Suprapubic skin (tissue), 4 donors: ENCODE measurements at places on chromosomes 4 and X.

DNA sequence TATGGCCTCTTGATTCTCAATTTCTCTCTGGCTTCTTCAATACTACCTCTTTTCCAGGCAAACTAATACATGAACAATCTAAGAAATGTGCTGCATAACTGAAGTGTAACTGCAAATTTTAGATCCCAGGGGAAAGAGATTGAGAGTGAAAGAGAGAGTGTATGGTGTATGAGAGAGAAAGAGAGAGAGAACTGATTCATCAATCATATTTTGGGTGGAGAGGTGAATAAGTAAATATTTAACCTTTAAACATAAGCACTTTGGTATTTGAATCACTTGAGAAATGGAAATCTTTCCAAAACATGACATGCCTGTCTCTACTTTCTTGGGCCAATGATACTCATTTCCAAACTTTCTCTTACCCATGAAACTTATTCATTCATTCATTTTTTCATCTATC is 147.2 kb upstream of the DIPK2B start:
- H3K27ac ChIP-seq, result no peak overlapping the region
- no peak for DNase-seq
- H3K4me3 ChIP-seq, result no peak overlapping the region
- H3K36me3 ChIP-seq, result no peaks in the 10 kb centered on the region

DNA sequence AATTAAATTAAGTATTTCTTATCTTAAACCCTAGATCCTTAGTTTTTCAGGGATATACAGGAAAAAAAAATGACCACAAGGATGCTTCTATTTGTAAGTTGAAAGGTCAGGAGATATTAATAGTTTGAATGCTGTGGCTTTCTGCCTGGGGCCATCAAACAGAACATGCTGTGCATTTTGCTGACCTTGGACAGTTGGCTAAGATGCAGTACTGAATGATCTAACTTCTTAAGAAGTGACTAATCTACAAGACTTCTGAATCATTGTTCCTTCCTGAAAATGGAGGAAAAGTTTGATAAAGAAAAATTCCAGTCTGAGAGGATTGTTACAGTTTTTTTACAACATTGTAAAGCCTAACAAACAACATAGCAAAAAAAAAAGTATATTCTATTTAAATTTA is 237.8 kb upstream of the JADE1 start:
- H3K4me1 ChIP-seq, result peaks cover 26% of the 10 kb centered on the region
- no peaks in the 10 kb centered on the region for H3K27me3 ChIP-seq
- H3K36me3 ChIP-seq, result no peaks in the 10 kb centered on the region
- no peak for DNase-seq
- H3K4me3 ChIP-seq, result no peak overlapping the region
- H3K27ac ChIP-seq, result peak overlapping the region; percentile 57

DNA sequence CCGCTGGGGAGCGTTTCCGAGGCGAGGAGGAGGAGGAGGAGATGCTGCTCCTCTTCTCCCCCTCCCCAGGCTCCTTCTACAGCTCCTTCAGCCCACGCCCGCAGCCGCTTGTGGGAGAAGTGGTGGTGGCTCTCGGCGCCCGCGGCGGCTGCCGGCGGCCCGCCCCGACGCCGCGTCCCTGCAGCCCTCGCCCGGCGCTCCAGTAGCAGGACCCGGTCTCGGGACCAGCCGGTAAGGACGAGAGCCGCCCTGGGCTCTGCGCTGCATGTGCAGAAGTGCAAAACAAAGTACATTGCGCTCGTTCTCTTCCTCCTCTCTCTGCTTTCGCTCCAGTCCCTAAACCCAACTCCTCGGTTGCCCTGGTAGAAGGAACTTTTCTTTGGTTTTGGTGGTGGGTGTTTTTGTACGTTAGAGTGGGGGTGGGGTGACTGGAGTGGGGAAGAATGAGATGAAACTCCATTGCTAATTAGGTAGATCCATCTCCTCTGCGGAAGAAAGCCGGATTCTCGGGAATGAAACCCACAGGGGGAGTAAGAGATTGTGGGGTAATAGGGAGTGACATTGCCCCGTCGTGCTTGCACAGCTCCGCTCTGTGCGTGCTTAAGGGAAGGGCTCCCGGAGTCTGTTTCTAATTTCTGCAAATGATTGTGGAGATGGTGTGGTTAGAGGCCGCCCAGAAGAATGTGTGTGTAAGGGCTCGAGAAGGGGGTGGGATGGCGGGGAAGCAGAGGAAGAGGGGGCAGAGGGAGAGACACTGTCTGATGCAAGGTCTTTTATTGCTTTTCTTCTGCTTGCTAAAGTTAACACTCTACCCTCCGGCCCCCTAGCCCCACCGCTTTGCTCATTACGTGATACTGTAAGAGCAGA is 677 bp downstream of the PTPN13 start:
- H3K4me1 ChIP-seq, result peaks cover 38% of the 10 kb centered on the region
- H3K27me3 ChIP-seq, result no peaks in the 10 kb centered on the region
- H3K4me3 ChIP-seq, result peak overlapping the region; percentile 95

GRCh38 chrX:150198776-150199175 is 164.3 kb upstream of the MAMLD1 start:
- H3K4me1 ChIP-seq, result peaks cover 3% of the 10 kb centered on the region
- no peak for DNase-seq
- no peak overlapping the region for H3K27ac ChIP-seq
- no peaks in the 10 kb centered on the region for H3K27me3 ChIP-seq
- H3K4me3 ChIP-seq, result no peak overlapping the region

GRCh38 chr4:176236946-176237345 is 32.1 kb downstream of the ASB5 start:
- H3K4me3 ChIP-seq, result no peak overlapping the region
- no peak for DNase-seq
- no peaks in the 10 kb centered on the region for H3K36me3 ChIP-seq
- H3K27ac ChIP-seq, result no peak overlapping the region

- H3K36me3 ChIP-seq, result no peaks in the 10 kb centered on the region
- DNase-seq, result no peak
- no peak overlapping the region for H3K4me3 ChIP-seq
These were observed 605.6 kb upstream of the BOD1L1 start for GRCh38 chr4:14233126-14233525.

- no peak overlapping the region for H3K4me3 ChIP-seq
- H3K27me3 ChIP-seq, result no peaks in the 10 kb centered on the region
- no peak for DNase-seq
- H3K36me3 ChIP-seq, result no peaks in the 10 kb centered on the region
These were observed 75.3 kb downstream of the TMEM144 start for GRCh38 chr4:158285429-158286216.

- H3K36me3 ChIP-seq, result no peaks in the 10 kb centered on the region
- H3K27me3 ChIP-seq, result no peaks in the 10 kb centered on the region
- no peaks in the 10 kb centered on the region for H3K4me1 ChIP-seq
These were observed 1081.4 kb downstream of the FAT4 start for GRCh38 chr4:126396121-126396520.

DNA sequence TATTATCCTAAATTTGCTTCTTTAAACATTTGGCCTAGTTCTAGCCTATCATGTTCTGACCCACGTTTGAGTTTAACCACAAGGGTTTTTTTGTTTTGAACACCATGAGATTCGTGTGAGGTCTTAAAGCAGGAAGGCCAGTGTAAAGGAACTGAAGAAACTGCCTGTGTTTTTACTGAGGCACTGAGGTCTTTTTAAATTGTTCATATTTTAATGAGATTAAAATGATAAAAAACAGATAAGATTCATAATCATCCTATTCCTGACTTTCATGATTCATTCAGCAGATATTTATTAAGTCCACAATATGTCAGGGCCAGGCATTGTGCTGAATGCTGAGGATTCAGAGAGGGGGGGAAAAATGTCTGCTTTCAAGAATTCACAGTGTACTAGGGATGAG is 3.2 kb downstream of the RPS6KA3 start:
- H3K4me1 ChIP-seq, result peaks cover 14% of the 10 kb centered on the region
- no peak overlapping the region for H3K4me3 ChIP-seq
- H3K27ac ChIP-seq, result no peak overlapping the region
- DNase-seq, result no peak
- no peaks in the 10 kb centered on the region for H3K27me3 ChIP-seq
- H3K36me3 ChIP-seq, result no peaks in the 10 kb centered on the region

DNA sequence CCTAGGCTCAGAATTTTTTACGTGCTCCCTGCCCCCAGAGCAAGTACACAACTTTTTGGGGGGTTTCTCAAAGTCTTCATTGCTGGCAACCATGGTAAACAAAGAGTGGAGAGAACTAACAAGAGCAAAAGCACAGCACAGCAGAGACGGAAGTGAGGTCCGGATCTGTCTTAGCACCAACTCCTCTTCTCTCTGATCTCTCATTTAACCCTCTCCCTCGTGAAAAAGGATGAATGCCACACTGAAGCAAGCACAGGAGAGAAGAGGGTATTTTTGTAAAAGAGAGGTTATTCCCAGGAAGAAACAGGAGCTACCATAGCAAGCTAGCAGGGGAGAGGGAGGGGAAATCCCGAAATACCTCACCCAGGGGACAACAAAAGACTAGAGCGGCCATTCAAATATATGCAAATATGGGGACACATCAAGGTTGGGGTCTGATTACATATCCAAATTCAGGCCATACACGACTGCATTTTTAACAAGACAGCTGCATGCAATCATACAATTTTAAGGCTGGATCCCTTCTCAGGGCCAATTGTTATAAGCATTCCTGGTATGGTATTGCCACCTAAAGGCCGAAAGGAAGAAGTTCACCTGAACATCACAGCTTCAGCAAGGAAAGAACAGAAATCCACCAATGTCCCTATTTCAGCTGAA is 46.6 kb downstream of the CD40LG start:
- no peaks in the 10 kb centered on the region for H3K36me3 ChIP-seq
- no peaks in the 10 kb centered on the region for H3K4me1 ChIP-seq
- no peak for DNase-seq

DNA sequence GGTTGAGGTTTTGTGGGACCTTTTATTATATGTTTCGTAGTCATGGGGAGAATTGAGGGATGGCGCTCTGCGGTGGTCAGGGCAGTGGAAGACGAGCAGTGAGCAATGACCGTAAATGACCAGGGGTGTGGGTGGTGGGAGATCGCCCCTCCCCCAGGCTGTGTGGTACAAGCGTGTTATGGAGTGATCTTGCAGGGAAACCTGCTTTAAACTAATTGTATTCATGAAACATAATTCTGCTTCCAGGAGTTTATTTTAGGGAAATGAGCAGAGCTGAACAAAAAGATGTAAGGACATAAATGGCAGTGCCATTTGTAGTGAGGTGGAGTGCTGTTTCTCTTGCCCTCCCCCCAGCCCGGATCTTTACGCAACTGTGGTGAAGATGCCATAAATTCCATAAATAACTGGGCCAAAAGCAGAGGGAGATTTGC is 20.2 kb downstream of the GYG2 start:
- no peaks in the 10 kb centered on the region for H3K4me1 ChIP-seq
- no peaks in the 10 kb centered on the region for H3K27me3 ChIP-seq

DNA sequence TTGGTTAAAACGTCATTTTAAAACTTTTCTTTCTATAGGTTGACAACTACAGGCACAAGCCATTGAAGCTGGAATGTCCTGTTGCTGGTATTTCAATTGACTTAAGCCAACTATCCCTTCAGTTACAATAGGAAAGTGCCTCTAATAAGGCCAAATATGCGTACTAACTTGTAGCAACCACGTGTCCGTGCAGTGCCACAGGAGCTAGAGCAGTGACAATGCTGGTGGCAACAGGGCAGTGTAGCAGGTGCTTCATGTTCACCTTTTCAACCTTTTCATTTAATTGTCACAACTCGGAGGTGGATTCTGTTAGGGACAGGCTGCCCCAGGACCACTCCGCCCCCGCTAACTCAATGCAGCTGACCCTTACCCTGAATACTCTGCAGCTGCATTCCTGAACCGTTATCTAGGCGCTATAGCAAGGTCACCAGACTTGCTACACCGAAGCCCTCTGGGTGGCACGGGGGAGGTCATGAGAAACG is 37.7 kb downstream of the ERVMER34-1 start:
- peaks cover 25% of the 10 kb centered on the region for H3K36me3 ChIP-seq
- peaks cover 22% of the 10 kb centered on the region for H3K4me1 ChIP-seq
- DNase-seq, result no peak

- no peak for DNase-seq
- H3K4me3 ChIP-seq, result no peak overlapping the region
- peak overlapping the region; percentile 67 for H3K27ac ChIP-seq
- peaks cover 67% of the 10 kb centered on the region for H3K36me3 ChIP-seq
These were observed 35.6 kb downstream of the RASGEF1B start for GRCh38 chr4:81436096-81436495.

DNA sequence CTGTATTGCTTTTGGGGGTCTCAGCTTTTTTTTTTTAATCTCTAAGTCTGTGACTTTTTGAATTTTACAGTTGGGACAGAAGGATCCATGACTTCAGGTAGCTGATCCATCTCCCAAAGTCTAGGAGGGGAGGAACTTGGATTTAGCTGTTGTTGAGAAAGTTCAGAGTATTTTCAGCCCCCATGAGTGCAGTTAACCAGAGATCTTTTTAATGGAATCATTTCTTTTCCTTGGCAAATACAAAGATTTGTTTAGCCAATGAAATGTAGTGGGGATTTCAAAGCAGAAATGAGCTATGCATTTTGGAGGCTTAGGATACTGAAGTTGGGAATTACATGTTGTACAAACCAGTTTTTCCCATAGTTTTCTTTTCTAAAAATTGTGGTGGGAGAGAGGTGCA is 18.1 kb downstream of the FNIP2 start:
- no peak overlapping the region for H3K4me3 ChIP-seq
- no peak for DNase-seq
- H3K27ac ChIP-seq, result no peak overlapping the region
- H3K4me1 ChIP-seq, result peaks cover 52% of the 10 kb centered on the region
- no peaks in the 10 kb centered on the region for H3K27me3 ChIP-seq

GRCh38 chr4:1448589-1449420 is 42.6 kb upstream of the NKX1-1 start:
- no peak for DNase-seq
- H3K27me3 ChIP-seq, result peaks cover 57% of the 10 kb centered on the region
- H3K36me3 ChIP-seq, result no peaks in the 10 kb centered on the region
- no peaks in the 10 kb centered on the region for H3K4me1 ChIP-seq
- H3K4me3 ChIP-seq, result no peak overlapping the region

GRCh38 chr4:35538807-35539206 is 705.5 kb downstream of the ARAP2 start:
- H3K4me3 ChIP-seq, result no peak overlapping the region
- H3K27me3 ChIP-seq, result no peaks in the 10 kb centered on the region
- no peak for DNase-seq
- H3K36me3 ChIP-seq, result no peaks in the 10 kb centered on the region
- no peak overlapping the region for H3K27ac ChIP-seq

DNA sequence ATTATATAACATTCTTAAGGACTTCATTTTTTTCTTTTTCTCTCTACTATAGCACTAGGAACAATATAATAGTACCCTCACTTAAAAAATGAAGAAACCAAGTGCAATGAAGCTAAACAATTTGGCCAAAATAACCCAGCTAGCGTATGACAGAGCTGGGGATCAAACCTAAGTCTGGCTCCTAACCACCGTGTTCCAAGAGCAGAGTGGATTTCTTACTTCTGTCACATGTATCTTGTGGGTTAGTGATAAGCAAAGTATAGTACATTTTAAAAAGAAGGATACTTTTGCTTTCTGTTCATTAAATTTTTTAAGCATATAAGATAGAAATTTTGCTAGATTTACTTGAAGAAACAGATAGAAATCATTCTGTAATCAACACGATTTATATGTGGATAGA is 11.5 kb downstream of the LIMCH1 start:
- no peaks in the 10 kb centered on the region for H3K27me3 ChIP-seq
- no peak for DNase-seq
- peaks cover 9% of the 10 kb centered on the region for H3K4me1 ChIP-seq
- no peak overlapping the region for H3K4me3 ChIP-seq
- H3K36me3 ChIP-seq, result no peaks in the 10 kb centered on the region
